ENCODE measurements at places on chromosomes 3 and 15.

GRCh38 chr15:49987198-49987785, 131.7 kb downstream of the ATP8B4 start:
- DNase-seq = no peak

GRCh38 chr3:13718436-13718835, 161.4 kb downstream of the WNT7A start:
- DNase-seq = no peak

DNA sequence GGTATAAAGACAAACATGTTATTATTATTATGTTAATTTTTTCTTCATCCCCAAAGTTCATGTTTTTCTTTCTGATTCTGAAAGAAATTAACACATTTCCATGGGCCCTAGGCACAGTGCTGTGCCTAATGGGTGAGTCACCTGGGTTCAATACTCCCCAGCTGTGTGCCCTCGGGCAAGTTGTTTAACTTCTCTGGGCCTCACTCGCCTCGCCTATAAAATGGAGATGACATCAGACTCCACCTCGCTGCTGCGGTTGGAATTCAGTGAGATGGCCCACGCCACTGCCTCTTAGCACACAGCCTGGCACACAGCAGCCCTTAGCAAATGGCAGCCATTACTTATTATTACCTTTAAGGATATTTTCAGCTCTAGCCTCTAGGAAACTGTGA, 22.6 kb downstream of the DNASE1L3 start:
- DNase-seq = no peak

- no peak for DNase-seq
These were observed 4.7 kb downstream of the LRRC15 start for GRCh38 chr3:194364652-194365434.

- DNase-seq = no peak
These were observed 365.3 kb upstream of the KCNMB2 start for GRCh38 chr3:178170698-178171535.

GRCh38 chr3:19250959-19251610, 102.8 kb downstream of the KCNH8 start:
- DNase-seq = no peak

DNA sequence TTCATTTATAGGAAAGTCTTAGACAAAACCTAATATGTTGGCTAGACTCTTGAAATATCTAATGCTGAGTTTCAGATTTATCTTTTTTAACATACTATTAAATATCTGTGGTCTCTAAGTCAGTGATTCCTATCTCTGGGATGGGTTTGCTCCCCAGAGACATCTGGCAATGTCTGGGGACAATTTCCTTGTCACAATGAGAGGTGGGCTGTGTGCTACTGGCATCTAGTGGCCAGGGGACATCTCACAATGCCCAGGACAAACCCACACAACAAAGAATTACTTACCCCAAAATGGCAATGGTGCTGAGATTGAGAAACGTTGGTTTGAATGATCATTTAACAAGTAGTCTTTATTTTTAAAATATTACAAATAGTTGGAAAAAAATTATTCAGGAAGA, 602.1 kb downstream of the MAGI1 start:
- DNase-seq = no peak

DNA sequence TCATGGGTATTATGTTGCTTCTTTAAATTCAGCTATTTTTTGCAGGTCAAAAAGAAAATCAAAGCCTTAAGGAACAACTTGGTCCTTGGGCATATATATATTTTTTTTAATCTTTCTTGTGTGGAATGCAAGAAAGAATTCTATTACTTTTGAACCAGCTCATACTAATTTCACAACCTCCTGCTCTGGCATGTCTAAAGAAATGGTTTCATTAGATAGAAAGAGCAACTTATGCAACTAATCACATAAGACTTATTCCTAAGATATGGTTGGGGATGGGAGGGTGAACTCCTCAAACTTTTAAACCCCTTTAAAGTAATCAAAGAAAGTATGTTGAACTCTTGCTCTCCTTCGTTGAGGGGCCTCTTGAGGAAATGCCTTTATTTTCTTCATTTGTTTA, 114.9 kb downstream of the GMNC start:
- DNase-seq = no peak

GRCh38 chr3:64214381-64215018, 10.8 kb downstream of the PRICKLE2 start:
- no peak for DNase-seq

GRCh38 chr3:149570016-149570415, 87.8 kb downstream of the WWTR1 start:
- no peak for DNase-seq

GRCh38 chr3:115845986-115846385, 222.7 kb downstream of the GAP43 start:
- no peak for DNase-seq

- DNase-seq = no peak
These were observed 300.1 kb upstream of the LYSMD4 start for GRCh38 chr15:100033140-100033857.

DNA sequence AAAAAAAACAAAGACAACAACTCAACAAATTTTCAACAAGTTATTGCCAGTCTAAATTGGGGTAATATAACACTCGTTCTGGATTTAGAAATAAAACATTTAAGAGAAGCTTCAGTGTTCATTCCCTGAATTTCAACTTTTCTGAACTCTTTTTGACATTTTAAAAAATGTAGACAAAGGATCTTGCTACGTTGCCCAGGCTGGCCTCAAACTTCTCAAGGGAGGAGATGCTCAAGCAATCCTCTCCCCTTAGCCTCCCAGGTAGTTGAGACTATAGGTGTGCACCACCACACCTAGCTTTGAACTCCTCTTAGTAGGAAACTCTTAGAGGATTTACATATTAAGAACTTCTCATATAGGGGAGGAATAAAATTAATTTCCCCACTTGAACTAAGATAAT, 91.9 kb downstream of the AKAP13 start:
- DNase-seq = no peak

DNA sequence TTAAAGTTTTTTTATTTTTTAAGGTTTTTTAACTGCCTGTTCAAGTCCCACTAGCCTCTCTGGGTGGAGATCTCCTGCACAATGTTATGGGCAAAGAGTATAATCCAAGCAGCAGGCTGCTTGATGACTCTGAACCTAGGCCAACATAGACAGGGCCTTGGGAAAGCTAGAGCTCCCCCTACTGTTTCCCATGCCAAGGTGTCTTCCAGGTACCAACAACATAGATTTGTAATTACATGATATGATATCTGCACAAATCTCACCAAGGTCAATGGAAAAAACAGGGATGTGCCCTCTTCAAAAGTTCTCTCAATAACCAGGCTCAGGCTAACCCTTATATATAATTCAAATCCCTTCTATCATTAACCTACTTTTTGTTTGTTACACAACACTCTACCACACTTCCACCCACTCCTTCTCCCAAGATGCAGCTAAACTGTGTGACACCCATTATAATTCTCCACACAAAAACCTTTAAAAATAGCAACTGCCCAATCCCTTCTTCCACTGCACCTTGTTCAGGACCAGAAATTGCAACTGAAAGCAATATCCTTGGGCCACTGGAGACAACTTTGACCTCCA, 43.8 kb downstream of the RBM15B start:
- DNase-seq = no peak

DNA sequence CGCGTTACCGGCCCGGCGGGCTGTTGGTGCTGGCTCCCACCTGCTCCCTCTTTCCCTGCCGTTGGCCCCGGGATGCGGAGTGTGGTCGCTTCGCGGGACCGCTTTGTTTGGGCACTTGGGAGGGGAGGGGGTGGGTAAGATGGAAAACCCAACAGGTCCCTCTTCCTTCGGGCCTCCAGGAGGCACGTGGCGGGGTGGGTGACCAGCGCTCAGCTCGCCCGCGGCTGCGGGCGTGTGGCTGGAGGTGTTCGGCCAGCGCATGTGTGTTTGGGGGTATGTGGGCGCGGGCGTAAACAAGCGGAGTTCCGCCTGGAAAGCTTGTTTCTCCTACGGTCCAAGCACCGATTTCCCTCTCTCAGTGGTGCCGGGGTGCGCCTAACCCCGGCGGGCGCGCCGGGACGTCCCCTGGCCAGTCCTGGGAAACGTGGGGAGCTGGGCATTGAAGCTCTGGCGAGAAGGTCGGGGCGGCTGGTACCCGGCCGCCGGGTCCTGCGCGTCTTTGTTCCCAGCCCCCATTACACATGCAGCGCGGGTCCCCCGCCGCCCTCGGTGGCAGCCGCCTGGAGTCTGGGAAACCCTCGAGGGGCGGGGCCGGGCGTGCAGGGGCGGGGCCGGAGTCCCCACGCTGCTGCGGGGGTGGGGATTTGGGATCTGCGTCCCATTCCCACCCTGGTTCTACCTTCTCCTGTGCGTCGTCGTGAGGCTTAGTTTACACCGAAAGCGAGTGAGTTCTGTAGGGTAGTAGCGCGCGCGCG, 1.4 kb downstream of the ACVR2B start:
- no peak for DNase-seq
